ENCODE measurements at places on chromosomes 5 and 9.
A peak's percentile ranks its signal among the peaks of the same experiment; 100 is the strongest.

DNA sequence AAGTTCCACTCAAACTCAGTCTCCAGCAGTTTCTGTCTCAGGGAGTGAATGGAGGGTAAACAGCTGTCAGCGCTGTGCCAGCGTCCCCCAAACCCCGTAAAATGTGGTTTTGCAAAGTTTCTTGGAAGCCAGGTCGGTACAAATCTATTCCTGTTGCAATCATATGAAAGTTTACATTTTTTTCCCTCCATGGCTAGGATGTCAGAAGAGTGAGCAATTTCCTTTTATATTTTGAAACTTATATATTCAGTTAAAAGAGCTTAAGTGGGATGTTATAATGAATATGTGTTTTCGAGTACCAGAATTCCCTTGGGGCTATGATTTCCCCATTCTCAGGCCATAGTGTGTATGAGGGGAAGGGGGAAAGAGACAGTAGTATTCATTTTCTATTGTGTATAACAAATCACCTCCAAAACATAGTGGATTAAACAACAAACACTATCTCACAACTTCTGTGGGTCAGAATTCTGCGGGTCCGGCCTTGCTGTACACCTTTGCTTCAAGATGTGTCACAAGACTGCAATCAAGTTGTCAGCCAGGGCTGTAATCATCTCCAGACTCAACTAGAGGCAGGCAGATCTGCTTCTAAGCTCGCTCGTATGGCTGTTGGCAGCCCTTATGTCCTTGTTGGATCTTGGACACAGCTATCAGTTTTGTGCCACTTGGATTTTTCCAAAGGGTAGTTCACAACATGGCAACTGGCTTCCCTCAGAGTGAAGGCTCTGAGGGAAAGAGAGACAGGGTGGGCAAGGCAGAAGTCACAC is 107.4 kb downstream of the SNX18 start:
- no peak for DNase-seq

- no peak for DNase-seq
Observed at GRCh38 chr9:129851821-129852220, 16.6 kb downstream of the USP20 start.

GRCh38 chr5:146799231-146799630 is 79.3 kb downstream of the PPP2R2B start:
- no peak for DNase-seq

DNA sequence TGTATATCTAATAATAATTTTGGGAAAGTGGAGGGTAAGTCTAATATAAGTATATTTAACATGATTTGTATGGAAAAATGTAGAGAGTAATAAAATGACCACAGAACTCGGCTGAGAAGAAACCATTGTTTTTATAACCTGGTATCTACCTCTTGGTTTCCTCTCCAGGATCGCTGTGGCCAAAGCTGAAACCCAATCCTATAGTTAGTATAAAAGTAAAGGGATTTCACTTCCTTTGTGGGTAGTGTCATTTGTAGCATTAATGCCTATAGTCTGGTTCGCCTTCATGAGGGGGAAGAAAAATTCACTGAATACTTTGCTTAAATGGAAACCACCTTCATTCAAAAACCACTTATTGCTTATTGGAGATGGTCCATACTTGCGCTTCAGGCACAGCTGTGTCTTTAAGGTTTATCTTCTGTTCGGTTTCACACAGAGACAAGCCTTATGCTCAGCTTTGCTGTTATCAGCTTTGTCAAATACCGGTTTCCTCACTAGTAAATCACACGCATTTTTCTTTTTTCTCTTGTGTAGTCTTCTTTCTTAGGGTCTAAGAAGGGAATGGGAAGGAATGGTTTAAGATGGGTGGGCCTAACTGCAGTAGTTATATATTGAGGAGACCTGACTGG is 12.1 kb downstream of the PIK3R1 start:
- DNase-seq: no peak

DNA sequence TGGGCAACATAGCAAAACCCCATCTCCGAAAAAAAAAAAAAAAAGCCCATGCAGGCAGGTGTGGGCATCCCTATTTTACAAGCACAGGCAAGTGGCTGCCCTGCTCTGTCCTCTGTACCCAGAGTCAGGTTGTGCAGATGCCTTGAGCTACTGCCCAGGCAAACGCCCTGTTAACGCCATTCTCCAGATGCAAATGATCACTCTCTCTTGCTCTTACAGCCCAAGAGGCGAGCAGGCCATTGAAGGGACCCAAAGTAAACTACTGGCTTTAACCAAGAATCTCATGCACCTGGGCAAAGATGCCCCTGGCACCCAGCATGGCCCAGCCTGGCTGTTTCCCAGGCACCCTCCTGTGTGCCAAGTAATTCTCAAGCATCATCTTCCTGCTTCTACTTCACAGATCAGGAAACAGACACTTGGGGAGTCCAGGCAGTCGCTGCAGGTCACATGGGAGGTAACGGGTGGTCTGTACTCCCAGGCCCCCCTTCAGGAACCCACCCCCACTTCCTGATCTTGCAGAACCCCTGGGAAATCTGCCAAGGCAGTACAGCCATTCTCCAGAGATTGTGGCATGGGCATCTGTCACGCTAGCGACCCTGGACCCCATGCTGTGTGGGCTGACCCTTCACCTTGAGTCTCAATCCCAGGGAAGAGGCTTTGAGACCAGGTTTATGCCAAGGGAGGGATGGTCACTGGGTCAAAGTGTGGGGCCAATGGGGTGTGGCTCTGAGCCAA is 14.2 kb downstream of the EEIG1 start:
- no peak for DNase-seq

GRCh38 chr5:103224118-103224893 is 34.3 kb upstream of the MACIR start:
- no peak for DNase-seq

DNA sequence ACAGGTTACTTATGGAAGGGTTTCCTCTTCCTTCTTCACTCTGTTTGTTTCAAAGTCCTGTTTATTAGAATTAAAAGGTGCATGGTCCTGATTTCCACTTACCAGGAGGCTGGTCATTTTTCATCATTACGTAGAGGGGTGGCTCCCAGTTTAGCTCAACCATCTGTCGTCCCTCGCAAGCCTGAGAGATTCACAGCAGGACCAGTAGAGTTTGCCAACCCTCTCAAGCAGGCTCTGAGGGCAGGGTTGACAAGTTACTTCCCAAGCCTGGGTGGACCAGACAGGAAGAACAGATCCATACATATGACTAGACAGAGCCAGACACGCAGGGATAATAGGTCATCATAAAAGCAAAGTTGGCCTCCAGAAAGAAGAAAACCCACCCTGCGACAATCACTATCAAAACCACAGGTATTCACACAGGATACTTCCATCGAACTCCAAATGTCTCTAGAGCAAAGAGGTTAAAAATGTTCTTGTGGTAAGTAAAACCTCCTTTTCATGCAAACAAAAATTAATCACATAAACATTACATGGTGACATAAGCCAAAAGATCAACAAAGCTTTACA is 151.9 kb downstream of the ELAVL2 start:
- no peak for DNase-seq

DNA sequence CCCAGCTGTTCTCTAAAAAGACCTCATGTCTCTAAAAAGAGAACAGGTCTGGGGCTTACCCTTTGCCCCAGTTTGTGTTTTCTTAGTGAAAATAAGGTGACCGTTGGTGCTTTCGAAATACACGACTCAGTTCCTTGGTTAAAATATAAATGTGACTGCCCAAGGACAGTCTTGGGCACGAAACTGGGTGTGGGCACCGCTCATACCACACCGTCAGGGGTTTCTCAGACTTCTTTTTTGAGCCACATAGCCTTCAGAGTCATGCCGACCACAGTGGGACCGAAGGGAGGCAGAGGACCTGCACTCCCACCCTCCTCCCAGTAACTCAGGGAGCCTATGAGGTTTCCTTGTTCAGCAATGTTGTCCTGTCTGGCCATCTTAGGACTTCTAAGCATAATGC is 6.5 kb downstream of the SNX18 start:
- DNase-seq: peak; percentile 75

GRCh38 chr5:27652505-27652904 is 614.1 kb upstream of the CDH9 start:
- DNase-seq: no peak

GRCh38 chr9:133499132-133499891 is 20.4 kb upstream of the SLC2A6 start:
- DNase-seq: no peak

- no peak for DNase-seq
Observed at GRCh38 chr9:123399803-123400378, 43.9 kb downstream of the CRB2 start.

- DNase-seq: no peak
Observed at GRCh38 chr9:77598524-77598923, 49.6 kb downstream of the GNA14 start.

- DNase-seq: no peak
Observed at GRCh38 chr5:111404270-111404769, 108.0 kb downstream of the STARD4 start.

- no peak for DNase-seq
Observed at GRCh38 chr5:54309276-54309675, 1.1 kb downstream of the ARL15 start.

- no peak for DNase-seq
Observed at GRCh38 chr5:91315701-91316100, 67.4 kb downstream of the ARRDC3 start.

GRCh38 chr5:99032234-99033013 is 103.6 kb upstream of the CHD1 start:
- DNase-seq: no peak

DNA sequence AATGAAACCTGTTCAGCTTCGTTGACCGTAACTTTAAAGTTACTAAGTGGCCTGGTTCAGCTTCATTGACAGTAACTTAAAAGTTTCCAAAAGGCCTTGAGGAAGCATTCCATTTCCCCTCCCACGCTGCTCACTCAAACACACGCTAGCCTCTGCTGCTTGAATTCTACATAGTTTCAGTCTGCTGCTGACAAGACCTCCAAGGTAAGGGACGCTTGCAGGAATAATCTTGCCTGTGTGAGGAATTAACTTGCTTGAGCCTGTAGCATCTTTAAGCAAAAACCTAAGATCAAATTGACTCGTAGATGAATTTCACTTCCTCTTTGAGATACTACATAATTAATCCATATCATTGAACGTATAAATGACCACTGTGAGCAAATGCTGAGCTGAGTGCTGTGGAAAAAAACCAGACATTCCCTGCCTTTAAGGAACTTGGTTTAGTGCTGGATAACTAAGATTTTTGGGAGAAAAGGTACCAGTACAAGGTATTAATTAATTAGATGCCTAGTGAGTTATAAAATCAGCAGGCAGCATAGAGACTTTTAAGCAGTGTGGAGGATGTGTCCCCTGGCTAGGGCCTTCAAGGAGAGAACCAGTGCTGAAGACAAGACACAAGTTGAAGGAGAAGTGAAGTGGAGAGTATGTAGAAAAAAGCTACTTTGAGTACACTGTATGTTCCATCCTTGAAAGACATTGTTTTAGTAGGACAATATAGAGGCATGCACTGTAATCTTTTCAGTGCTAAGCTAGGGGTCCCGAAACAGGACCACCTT is 39.2 kb downstream of the GRAMD2B start:
- DNase-seq: no peak

DNA sequence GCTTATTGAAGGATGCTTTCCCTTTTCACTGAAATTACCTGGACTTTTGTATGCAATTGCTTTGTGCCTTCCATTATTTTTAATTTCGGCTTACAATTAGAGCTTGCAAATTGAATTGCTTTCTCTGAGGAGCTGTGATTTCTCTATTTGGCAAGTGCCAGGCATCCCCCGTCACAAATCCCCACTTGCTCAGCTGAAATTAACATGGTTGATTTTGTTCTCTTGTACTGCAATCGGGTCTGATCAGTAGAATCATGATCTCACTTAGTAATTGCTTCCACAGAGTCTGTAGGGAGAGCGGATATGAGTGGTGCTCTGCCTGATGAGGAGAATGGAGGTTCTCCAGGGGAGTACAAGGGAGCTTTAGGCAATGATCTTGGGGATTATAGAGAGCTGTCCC is 495.5 kb upstream of the SGCD start:
- DNase-seq: no peak

- no peak for DNase-seq
Observed at GRCh38 chr5:24539613-24540012, 105.2 kb downstream of the CDH10 start.

DNA sequence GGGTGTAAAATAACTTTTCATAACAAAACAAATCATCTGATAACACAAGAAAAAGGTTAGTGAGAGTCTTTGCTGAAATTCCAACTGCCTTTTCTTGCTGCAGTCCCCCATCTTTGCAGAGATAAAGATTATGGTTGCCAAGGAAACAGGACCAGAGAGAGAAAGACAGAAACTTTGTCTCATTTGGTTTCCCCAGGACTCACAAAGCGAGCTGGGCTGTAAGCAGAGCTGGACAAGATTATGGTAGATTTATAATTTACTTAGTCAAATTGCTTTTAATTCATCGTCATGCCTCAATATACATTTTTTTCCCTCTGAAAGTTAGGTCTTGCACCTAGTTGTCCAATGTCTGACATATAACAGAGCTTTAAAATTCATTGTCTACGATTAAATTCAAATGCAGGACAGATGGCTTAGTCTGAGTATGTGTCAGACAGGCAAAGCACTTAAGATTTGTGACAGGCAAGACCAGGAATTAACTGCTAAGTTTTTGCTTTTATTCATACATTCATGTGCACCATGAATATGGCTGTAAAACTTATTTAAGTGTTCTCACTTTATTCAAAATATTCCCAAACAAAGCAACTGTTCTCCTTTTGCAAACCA is 17.4 kb downstream of the ENC1 start:
- no peak for DNase-seq

GRCh38 chr5:108753331-108753730 is 5.6 kb downstream of the FER start:
- no peak for DNase-seq

DNA sequence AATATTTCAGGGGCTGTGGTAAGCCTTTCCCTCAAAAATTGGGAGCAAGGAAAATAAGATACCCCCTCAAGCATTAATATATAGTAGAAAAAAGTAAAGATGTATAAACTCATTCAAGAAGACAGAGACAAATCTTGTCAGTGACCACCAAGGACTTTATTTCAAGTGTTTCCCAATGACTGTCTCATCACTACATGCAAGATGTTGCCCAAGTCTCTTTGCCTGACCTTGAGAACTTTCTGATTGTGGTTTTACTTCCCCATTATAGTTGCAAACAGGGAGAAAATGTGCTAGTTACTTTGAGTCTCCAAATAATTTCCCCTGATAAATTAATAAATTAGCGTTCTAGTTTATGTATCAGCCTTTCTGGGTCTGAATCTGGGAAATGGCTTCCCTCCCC is 4.0 kb upstream of the SLC46A2 start:
- no peak for DNase-seq

DNA sequence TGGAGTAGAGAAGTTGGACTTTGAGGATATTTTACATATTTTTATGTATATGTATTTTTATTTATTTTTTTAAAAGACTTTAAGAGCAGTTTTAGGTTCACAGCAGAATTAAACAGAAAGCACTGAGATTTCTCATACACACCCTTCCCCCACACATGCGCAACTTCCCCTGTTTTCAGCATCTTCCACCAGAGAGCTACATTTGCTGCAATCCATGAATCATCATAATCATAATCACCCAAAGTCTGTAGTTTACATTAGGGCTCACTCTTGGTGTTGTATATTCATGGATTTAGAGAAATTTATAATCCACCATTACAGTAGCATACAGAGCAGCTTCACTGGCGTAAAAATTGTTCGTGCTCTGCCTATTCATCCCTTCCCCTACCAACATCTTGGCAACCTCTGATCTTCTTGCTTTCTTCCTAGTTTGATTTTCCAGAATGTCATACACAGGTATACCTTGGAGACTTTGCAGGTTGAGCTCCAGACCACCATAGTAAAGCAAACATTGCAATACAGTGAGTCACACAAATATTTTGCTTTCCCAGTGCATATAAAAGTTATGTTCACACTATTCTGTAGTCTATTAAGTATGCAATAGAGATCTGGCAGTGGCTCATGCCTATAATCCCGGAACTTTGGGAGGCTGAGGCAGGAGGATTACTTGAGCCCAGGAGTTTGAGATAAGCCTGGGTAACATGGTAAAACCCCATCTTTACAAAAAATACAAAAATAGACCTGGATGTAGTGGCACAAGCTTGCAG is 9.6 kb upstream of the CCDC171 start:
- no peak for DNase-seq

Data from coronary artery (tissue), 2 donors.